ENCODE measurements at places on chromosomes 6 and 20.
A peak's percentile ranks its signal among the peaks of the same experiment; 100 is the strongest.

DNA sequence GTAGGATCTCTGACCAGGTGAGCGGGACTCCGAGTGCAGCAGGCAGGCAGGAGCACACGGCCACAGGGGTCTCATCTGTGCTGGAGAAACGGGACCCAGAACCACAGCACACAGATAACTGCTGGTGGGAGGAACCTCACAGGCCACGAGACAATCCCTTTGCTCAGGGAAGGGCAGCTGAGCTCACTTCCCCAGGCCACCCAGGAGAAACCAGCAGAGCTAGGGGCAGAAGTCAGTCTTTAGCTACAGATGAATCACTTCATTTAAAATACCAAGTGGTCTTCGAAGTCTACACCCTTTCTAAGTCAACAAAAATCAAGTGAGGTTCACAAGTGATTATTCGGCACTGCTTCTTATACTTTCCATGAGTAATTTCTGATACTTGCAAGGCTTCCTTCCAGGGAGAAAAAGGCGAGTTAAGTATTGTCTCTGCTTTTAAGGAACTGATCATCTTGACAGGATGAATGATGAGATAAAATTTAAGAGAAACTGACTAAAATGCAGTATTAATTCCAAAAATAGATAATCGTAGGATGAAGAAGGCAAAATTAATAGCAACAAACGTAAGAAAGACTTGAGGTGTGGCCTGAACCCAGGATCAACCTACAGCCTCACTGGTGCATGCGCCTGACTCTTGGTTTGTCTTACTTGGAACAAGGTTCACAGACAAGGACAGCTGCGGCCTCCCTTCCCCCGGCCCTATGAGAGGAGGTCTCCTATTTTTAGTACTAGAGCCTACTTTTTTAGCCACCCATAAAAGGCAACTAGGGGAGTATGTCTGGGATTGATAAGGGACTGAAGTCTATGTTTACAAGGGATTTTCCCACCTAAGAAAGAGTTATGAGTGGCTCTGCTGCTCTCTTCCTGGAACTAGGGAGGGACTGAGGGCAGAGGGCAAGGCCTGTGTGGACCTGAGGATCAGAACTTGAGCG, 233.6 kb downstream of the TTLL2 start:
- no peak for DNase-seq

- DNase-seq, result peak; percentile 9
Measured at GRCh38 chr6:26390531-26390930, 7.6 kb downstream of the BTN2A2 start.

DNA sequence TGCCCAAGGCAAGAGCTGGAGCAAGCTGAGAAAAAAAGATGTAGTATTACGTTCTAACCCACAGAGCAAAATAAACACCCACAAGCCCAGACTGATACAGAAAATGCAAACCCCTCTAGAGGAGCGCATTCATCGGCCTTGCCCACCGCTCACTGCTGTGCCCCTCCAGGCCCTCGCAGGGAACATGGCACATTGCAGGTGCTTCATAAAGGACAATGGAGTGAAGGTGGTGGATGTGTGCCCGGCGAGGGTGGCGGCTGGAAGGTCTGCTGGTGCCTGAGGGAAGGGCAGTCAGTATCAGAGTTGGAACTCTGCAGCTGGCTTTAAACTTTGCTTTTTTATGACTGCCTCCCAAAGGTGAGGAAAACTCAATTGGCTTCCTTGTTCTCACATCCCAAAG, 18.5 kb upstream of the IRF4 start:
- no peak for DNase-seq

- DNase-seq, result no peak
Measured at GRCh38 chr6:160238761-160239751, 19.6 kb downstream of the SLC22A2 start.

DNA sequence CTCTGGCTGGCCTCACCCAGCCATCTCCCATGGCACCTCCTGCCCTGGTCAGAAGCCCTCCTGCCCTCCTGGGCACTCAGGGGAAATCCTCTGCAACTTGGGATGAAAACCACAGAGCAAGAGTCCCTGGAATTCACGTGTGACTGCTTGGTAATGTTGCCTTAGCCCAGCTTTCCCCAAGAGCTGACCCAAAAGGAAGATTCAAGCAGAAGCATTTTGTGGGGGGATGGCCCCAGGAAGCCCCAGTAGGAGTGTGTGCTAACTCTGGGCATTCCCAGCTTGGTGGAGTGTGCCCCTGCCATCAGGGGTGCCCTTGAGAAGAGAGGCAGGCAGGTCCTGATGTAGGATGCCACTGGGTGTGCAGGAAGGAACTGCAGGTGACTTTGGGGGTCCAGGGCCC, 35.5 kb downstream of the SNX5 start:
- no peak for DNase-seq

GRCh38 chr6:93035756-93036155, 383.6 kb downstream of the EPHA7 start:
- no peak for DNase-seq

DNA sequence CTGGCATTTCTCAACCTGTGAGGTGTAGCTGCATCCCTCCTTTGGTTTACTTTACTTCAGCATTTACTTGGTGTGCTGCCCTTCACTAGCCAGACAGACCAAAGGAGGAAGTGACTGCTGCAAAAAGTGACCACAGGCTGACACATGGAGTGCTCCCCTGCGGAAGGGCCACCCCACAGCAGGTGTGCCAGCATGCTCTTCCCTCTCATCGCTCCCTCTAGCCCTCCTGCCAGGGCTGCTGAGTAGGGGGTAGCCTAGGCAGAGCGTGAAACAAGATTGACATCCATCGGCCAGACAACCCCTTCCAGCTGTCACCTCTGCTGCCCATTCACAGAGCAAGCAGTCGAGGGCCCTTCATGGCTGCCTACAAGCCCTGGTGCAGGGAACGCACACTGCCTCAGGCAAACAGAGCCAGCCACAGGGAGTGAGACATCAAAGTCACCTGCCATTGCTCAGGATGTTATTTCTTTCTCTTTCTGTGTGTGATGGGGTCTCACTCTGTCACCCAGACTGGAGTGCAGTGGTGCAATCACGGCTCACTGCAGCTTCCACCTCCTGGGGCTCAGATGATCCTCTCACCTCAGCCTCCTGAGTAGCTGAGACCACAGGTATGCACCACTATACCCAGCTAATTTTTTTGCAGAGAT, 102.0 kb upstream of the RPS6KA2 start:
- no peak for DNase-seq

- DNase-seq, result peak; percentile 17
Measured at GRCh38 chr20:1283522-1284510, 17.7 kb downstream of the SNPH start.

GRCh38 chr6:100633096-100633777, 168.5 kb upstream of the SIM1 start:
- DNase-seq, result peak; percentile 92

DNA sequence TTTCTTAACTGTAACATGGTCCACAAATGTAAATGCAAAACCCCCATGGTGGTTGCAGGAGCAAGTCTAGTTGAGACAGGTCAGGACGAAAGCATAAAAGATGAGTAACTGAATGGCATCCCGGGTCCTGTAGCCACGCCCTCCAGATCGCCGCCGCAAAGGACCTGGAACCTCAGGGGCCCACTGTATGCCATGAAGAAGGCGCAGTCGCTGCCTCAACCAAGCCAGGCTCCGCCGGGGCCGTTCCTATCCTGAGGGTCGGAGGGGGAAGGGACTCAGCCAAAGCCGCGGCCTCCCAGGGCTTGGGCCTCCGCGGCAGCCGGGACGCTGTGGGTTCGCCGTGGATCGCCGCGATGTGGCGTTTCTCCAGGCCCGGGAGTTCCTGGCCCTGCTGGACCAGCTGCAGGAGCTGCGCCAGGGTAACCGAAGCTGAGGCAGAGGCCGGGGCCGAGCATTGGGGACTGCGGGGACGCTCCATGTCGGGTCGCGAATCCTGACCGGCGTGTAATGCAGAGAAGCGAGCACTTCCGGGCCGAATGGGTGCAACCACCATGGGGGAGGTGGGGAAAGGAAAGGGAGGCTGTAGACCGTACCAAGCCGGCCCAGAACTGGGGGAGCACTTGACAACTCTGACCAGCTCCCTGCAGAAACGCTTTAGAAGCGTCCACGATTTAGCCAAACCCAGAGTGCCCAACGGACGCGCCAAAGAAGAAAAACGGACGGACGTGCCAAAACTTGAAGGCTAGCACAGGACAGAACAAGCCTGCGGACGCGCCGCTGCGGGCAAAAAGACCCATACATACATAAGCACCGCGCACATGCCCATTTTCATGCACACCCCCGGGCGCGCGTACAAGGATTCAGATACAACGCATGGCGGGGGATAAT, 11.1 kb downstream of the RPL7L1 start:
- peak; percentile 98 for DNase-seq

GRCh38 chr20:17036541-17036940, 190.3 kb upstream of the PCSK2 start:
- DNase-seq, result no peak

DNA sequence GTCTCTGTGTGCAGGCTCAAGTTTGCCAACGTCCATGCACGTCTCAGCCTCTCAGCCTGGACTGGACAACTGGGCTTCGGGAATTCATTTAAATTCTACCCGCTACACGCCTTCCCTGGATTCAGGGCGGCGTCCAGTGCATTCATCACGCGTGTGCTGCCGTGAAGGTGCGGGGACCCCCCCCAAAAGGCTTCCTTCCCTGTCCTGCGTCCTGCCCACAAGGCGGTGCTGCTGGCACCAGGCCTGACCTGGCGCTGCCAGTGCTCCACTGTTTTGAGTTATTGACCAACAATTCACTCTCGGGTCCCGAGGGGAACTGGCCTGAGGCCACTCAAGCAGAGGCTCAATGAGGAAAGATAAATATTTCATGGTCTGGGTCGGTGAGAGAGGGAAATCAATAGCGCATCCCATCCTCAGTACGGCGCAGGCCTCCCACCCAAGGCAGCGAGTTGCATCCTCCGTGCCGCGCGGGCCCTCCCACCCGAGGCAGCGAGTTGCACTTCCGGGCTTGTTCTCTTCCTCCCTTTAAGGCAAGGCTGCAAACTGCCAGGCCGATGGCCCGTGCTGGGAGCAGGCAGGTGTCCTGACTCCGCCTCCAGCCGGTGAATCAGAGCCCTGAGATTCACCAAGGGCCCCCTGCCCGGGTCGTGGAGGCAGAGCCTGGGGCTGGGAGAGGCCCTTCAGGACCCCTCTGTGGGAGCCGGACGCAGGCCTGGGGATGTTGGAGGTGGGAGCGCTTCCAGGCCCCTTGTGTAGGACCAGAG, 22.8 kb upstream of the BHLHE23 start:
- DNase-seq, result no peak

GRCh38 chr6:117919775-117920729, 13.0 kb downstream of the SLC35F1 start:
- no peak for DNase-seq

- no peak for DNase-seq
Measured at GRCh38 chr20:52746190-52746589, 226.0 kb upstream of the TSHZ2 start.

DNA sequence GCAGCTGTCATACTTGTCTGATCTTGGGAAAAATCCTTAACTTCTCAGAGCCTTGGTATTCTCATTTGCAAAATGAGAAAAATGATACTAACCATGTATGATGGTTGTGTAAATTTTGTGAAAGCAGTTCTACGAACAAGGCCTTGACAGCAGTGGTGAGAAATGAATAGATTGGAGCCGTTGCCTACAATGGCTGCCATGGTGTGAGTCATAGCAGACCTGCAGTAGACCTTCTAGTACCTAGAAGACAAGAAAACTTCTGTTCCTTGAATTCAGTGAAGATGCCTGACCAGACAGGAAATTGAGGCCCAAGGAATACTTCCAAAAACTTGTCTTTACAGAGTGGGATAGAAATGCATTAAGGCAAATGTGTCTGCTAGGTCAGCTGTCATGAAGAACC, 338.9 kb downstream of the QKI start:
- no peak for DNase-seq

DNA sequence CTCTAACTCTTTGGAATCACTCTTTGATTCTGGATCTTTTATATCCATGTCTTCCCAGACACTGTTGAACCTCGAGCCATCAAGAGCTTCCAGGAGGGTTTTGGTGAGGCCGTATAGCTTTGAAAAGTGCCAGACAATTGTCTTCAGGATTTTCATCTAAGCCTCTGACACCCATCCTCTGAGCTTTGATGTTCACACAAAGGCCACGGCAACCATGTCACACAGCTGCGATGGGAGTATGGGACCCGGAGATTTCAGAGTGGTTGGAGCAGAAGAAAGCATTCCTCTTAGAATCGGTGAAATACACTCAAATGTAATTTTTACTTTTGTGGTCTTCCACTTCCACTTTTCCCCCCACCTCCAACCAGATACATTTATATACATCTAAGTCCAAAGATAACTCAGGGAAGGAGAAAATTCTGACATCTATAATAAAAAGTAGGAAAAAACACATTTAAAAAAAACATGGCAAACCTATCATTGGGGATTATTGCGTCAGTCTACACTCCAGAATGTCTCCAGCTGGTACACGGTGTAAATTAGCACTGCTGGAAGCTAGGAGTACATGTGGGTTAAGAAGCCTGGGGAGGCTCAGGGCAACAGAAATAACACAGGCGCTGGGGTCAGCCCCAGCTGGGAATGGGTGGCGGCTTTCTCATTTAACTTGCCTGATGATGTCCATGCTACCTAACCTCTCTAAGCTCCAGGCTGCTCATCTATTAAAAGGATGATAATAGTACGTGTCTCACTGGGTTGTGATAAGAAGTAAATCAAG, 92.7 kb downstream of the LY86 start:
- DNase-seq, result no peak

GRCh38 chr6:34237722-34238584, 1.3 kb downstream of the HMGA1 start:
- peak; percentile 40 for DNase-seq

- no peak for DNase-seq
Measured at GRCh38 chr6:16413399-16413798, 175.0 kb downstream of the GMPR start.

DNA sequence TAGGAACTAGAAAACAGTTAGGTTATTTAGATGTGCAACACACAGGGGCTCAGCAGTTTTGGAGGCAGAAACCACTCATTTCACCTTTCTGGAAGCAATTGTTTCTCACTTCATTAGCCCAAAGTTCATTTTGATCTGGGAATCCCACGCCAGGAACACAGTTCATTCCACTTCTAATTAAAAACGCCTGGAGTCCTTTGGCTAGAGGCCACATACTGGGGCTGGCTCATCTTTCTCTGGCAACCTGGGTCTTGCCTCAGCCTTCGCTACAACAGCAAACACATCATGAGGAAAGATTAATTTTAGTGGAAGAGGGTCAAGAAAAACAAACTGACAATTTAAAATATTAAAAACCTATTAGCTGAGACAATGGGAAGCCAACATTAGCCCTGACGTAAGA, 69.7 kb downstream of the RFPL4B start:
- peak; percentile 22 for DNase-seq

DNA sequence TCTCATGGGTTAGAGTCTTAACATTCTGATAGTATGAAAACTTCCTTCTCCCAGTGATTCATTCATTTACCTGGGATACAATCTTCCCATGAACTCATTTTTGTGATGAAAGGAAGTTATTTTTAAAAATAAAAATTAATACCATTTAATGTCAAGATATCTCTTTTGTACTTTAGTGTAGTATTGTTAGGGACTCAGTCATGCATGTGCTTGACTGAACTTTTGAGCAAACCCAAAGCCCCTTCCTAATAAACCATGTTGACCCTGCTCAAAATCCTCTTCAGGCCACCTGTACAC, 52.4 kb downstream of the RNF217 start:
- DNase-seq, result no peak
